ENCODE measurements at places on chromosomes 12 and 14. TPM values are rescaled to one million over a fixed set of nuclear protein-coding genes. Genes with fewer than 3 reads are reported as not detected.

Gene SLC7A8
- 13.9 TPM for total RNA-seq

Gene ELK3
- total RNA-seq, result 30.7 TPM

Gene CARMIL3
- not detected for total RNA-seq

Gene SLC17A8
- not detected for total RNA-seq

Gene INTS13
- total RNA-seq, result 35.4 TPM

Gene FOXG1
- 0.05 TPM for total RNA-seq

Gene ACTN1
- total RNA-seq, result 205 TPM

Gene RIMKLB
- 5.7 TPM for total RNA-seq

Gene TDRD9
- 0.31 TPM for total RNA-seq

Gene CLEC6A
- not detected for total RNA-seq
